Stimulated activated CD4-positive, alpha-beta T cell treated with anti-CD3 and anti-CD28 coated beads, Interleukin-2, amount 100 ng/mL, for 24 hours (primary cell): ENCODE measurements at places on chromosomes 3 and 15.
A peak's percentile ranks its signal among the peaks of the same experiment; 100 is the strongest.

- no peak for DNase-seq
Measured at GRCh38 chr3:67176396-67176795, 178.3 kb downstream of the KBTBD8 start.

DNA sequence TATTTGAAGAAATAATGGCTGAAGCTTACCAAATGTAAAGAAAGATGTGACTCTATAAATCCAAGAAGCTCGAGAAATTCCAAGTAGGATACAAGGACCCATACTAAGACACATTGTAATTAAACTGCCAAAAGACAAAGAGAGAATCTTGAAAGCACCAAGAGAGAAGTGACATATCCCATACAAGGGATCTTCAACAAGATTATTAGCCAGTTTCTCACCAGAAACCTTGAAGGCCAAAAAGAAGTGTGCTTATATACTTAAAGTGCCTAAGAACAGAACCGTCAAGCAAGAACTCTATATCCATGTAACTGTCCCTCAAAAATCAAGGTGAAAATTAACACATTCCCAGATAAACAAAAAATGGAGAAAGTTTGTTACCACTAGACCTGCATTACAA lies 220.5 kb downstream of the ADAMTS17 start:
- DNase-seq = no peak

- DNase-seq = peak; percentile 82
Measured at GRCh38 chr3:45915518-45916231, 27.6 kb upstream of the CXCR6 start.

- DNase-seq = no peak
Measured at GRCh38 chr15:100544338-100544841, 15.6 kb upstream of the CERS3 start.

DNA sequence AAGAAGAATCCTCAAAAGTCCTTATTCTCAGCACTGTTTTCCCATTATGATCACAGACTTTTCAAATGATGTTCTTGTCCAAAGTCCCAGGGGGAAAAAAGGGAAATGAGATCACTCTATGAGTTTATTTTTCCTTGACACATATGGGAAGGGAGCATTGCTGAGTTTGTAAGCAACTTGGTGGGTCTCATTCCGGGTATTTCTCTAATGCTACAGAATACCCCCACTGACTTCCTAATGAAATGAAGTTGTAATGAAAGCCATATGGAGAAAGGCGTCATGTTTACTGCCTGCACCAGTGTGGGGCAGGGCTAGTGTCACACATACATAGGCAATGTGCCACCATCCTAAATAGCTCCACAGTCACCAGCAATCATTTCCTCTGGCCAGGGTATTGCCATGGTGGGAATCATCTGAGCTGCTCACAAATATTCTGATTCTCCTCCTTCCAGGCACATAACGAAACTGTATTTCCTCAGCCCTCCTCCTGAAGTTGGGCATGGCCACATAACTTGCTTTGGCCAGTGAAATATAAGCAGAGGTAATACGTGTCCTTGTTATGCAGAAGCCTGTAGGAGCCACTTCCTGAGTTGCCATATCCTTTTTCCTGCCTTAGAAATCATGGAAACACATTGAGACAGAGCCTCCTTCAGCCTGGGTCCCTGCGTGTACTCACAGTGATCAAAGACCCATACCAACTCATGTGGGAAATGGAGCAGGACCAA lies 41.0 kb upstream of the C15orf61 start:
- no peak for DNase-seq

- no peak for DNase-seq
Measured at GRCh38 chr3:175477651-175478224, 618.6 kb downstream of the NAALADL2 start.

DNA sequence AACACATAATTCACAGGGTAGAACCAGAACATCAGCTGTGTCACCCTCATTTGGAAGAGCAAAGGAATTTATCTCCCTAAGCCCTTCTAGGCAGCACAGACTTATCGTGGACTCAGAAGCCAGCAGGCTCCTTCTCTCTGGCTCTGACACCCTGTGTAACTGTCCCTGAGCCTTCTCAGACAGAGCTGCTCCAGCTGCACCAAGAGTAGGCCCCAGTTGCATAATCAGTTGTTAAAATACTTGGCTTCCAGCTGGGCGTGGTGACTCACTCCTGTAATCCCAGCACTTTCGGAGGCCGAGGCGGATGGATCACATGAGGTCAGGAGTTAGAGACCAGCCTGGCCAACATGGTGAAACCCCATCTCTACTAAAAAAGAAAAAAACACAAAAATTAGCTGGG lies 49.4 kb upstream of the ACVR2B start:
- no peak for DNase-seq

GRCh38 chr3:122169911-122170310 lies 13.6 kb upstream of the CASR start:
- no peak for DNase-seq

- no peak for DNase-seq
Measured at GRCh38 chr15:62369454-62369853, 204.4 kb upstream of the C2CD4B start.

GRCh38 chr3:11346416-11346815 lies 74.2 kb downstream of the ATG7 start:
- no peak for DNase-seq

GRCh38 chr15:74781431-74782258 lies at the start of gene CSK:
Gene CSK, plus strand, starts transcription at chr15:74782080. Its CDS starts 16,218 bp downstream, at chr15:74798298.
- peak; percentile 81 for DNase-seq

GRCh38 chr15:30036036-30036703 lies 46.6 kb upstream of the GOLGA8J start:
- DNase-seq = no peak

DNA sequence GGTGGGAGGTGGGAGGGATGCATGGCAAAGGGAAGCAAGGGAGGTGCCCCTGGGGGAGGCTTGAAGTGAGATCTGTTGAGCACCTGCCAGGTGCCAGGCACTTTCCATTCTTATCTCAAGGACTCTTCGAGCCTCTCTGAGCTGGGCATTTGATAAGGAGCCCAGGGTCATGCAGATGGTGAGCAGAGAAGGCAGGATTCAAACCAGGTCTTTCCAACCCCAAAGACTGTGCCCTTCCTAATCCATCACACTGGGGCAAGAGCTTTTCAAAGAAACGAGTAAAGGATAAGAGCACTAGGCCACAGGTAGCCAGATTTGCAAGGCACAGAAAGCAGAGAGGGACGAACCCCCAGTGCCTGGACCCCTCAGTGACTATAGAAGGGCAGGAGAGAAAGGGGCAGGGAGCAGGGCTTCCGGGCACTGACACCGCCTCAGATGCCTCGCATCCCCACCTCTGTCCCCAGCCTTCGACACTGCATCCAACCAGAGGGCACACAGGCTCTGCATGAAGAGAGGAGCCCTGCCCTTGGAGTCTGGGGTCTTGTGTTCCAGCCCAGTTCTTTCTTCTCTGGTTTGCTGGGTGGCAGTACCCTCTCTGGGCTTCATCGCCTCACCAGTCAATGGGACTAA lies 21.0 kb downstream of the IGDCC4 start:
- no peak for DNase-seq

- DNase-seq = no peak
Measured at GRCh38 chr15:26623071-26623470, 149.8 kb downstream of the GABRB3 start.

DNA sequence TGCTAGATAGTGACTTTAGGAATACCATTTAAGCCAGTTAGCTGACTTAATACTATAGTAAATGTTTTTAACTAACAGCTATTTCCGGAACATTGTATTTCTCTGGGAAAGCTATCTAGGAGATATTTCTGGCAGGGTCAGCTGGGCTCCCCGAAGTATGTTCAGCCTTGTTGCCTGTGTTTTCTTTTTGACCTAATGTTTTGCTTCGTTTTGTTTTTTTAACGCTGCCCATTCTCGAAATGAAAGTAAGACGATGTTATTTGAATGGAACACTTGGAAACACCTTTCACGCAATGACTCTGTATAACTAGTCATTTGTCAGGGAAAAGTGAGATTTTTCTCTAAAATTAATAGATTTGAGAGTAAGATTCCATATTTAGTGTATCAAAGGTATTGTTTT lies 702.9 kb upstream of the NAALADL2 start:
- no peak for DNase-seq

GRCh38 chr3:37967260-37967881 lies 23.2 kb upstream of the VILL start:
- DNase-seq = peak; percentile 69

DNA sequence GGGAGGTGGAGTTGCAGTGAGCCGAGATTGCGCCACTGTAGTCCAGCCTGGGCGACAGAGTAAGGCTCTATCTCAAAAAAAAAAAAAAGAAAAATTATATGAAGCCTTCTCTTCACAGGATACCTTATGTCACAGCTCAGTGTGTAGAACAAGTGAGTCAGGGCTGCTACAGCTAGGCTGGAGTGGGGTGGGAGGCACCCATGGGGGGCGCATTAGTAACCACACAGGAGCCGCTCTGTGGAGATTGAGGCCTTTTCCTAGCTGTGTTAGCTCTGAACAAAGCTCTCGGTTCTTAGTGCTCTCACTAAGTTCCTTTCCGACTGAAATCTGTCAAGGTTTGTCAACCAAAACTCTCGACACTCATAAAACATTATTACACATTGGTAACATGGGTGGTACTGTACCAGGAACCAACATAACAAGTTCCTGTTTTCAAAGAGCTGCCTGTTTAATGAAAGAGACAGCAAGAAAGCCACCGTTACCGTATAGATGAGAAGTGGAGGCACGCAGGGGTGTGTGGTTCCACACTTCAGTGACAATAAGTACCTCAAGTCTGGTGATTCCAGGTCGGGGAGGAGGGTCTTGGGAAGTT lies 4.5 kb downstream of the LRRC31 start:
- no peak for DNase-seq

GRCh38 chr15:50977162-50977561 lies 68.7 kb downstream of the AP4E1 start:
- DNase-seq = no peak

GRCh38 chr15:57522148-57522547 lies 69.6 kb upstream of the MYZAP start:
- no peak for DNase-seq

GRCh38 chr3:77160931-77161497 lies 121.1 kb downstream of the ROBO2 start:
- DNase-seq = no peak

DNA sequence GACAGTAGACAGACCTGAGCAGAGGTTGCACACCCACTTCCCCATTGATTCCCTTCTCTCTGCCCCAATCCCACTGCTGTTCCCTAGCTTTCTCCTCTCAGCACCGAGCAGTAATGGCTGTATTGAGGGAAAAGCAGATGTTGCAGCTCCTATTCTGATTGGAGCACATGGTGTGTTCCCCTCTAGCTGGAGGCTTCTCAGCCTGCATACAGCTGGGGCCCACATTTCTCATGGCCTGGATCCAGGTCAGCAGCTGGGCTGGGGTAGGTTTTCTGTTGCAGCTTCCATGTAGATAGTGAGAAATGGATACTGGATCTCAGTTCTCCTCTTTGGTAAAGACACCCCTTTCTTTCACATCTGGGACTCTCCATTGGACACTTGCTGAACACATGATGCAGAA lies 50.1 kb downstream of the RYR3 start:
- DNase-seq = no peak

DNA sequence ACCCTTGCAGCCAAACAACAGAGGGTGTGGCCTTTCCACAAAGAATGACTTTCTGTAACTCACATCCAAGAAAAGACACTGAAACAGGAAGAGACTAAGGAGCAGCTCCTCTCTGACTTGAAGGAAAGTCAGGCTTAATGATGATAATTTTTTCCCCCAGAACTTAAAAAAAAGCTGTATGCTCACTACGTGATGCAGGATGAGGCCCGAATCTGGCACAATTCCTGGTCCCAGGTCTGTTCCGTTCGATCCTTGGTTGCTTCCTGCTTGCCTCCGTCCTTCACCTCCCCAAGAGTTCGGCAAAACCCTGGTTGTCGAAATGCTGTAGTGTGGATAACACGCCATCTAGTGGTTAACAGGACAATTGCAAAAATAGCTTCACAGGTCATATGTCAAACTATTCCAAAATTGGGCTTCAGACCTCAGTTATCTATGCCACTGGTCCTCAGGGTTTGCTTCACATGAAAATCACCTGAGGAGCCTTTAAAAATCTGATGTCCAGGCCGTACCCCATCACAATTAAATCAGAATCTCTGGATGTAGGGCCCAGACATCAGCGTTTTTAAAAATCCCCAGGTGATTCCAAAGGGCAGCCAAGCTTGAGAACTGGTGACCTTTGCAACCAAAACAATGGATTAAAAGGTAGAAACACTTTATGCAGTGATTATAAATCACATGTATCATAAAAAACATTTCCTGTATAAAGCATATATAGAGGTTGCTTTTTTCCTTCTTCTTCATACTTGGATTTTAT lies 28.1 kb upstream of the SYNM start:
- DNase-seq = peak; percentile 32

- no peak for DNase-seq
Measured at GRCh38 chr15:32877252-32878019, 159.6 kb downstream of the GREM1 start.

DNA sequence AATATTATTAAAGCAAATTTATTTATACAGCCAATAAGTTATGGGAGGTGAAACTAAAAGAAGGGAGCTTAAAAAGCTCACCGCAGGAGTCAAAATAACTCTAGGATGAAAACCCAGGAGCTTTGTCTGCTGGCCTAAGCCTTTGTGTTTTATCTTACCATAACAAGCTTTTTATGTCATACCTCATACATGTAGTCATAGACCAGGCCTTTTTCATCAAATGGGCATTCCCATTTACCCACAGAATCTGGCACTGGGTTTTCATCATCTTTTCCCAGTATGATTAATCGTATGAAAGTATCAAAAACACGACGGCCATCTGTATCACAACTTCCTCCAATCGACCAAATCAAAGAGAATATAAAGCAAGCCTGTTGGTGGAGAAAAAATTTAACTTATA lies 122.8 kb downstream of the DNAH12 start:
- no peak for DNase-seq

- DNase-seq = no peak
Measured at GRCh38 chr15:101614001-101614585, 38.1 kb downstream of the TM2D3 start.

- DNase-seq = no peak
Measured at GRCh38 chr3:15427981-15428380, 583 bp downstream of the EAF1 start.

DNA sequence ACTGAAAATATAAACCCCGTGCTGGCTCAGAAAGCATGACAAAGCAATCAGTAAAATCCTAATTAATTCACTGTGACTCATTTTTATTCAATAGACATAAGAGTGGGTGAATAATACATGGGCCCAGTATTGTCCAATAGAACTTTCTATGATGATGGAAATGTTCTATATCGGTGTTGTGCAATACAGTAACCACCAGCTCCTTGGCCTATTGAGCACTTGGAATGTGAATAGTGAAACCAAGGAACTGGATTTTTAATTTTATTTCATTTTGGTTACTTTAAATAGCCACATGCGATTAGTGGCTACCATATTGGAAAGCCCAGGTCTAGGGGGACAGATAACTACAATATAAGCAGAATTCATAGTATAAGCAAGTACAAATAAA lies 69.8 kb upstream of the PPP2R3A start:
- no peak for DNase-seq

DNA sequence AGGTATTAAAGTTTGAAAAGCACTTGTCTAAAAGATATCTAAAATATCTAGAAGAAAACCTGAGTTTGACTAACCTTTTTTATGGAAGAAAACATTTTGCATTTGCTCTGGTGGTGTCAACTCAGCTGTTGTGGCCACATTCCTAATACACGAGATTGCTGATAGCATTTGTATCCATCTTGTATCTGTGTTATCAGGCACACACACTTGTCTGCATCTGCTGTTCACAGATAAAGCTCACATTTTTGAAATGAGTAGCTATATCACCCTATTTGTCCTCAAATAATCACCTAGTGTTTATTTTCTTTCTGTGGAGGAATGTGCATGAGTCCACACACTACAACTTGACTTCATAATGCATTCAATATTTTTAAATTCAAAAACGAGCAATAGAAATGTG lies 632.3 kb upstream of the NR2F2 start:
- no peak for DNase-seq
